Stimulated activated CD4-positive, alpha-beta T cell treated with anti-CD3 and anti-CD28 coated beads, Interleukin-1b, Interleukin-23, amount 100 ng/mL, for 1 hour (primary cell): ENCODE measurements at places on chromosomes 3 and 15.

GRCh38 chr15:89364741-89365450, 30.3 kb upstream of the POLG start:
- DNase-seq, result no peak

- DNase-seq, result no peak
These were observed 260.6 kb upstream of the MME start for GRCh38 chr3:154819491-154819890.

GRCh38 chr15:100291106-100291505, 50.7 kb downstream of the ADAMTS17 start:
- DNase-seq, result no peak

GRCh38 chr3:151216641-151217607, 13.9 kb upstream of the GPR171 start:
- no peak for DNase-seq

GRCh38 chr15:90035095-90035839, 34.1 kb downstream of the ZNF710 start:
- no peak for DNase-seq
